ENCODE measurements at places on chromosomes 11 and 22.

DNA sequence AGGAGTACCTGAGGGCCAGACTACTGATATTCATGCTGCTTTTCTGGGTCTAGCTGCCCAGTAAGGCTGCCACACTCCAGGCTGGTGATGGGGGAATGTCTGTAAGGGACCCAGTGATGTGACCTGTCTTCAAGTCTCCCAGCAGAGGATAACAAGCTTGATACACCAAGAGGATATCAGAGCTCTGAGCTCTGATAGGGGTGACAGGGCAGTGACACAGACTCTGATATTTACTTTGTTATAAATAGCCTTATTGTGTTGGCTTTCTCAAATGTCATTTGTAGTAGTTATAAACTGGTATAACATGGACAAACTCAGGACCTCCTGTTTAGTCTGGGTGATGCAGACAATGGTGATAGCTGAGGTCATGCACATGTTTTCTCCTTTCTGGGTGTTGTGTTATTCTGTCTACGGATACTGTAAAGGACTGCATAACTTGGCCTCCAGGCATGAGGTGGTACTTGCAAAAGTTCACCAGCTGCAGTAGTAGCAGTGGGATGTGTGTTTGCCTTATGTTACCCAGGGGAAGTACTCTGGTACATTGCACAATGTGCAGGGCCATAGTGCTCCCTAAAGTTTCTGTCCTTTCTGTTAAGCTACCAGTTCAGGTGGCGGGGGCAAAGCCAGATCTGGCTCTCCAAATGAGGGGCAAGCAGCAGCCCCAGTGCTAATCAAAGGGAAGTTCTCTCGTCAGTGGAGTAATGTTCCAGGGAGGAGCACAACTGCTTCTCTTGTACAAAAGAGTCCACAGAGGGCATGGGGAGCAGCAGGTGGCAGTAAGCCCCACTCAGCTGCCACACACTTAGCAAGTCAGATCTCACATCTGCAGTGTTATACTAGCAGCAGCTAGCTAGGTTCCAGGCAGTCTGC is 812.2 kb downstream of the JRKL start:
- DNase-seq = no peak

DNA sequence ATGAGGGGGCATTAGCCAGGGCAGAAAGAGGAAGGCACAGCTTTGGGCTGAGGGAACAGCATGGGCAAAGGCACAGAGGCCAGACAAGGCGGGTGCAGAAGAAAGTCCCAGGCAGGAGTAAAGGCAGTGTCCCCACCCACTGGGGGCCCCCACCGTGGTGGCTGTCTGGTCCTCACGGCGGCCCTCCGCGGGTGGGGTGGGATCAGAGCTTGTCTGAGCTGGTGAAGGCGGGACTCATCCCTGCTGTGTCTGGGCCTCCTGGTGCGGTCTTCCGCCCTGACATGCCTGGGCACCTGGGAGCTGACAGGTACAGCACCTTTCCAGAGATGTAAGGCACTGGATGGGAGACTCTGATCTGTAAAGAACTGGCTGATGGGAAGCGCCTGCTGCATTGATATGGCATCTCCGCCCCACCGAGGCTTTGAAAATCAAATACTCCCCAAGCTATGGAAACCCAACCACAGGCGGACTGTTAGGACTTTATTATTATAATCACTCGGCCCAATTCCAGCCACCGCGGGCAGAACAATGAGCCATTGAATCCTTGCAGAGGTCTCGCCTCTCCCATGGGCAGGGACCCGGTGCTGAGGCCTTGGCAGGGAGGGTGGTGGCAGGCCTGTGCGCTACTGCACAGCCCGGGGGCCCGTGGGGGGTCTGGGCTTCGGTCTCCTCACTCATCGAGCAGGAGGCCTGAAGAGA is 14.2 kb upstream of the GNB1L start:
- DNase-seq = no peak

GRCh38 chr22:48188231-48188721 is 1425.8 kb downstream of the TBC1D22A start:
- DNase-seq = no peak

- no peak for DNase-seq
Observed at GRCh38 chr11:77705876-77706579, 68.4 kb upstream of the CLNS1A start.

DNA sequence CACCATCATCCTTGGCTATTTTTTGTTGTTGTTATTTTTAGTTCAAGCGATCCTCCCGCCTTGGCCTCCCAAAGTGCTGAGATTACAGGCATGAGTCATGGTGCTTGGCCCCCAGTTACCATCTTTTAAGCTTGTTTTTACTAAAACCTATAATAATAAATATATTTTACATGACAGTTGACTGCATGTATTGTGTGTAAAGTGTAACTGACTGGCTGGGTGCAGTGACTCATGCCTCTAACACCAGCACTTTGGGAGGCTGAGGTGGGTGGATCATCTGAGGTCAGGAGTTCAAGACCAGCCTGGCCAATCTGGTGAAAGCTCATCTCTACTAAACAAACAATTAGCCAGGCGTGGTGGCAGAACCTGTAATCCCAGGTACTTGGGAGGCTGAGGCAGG is 386.2 kb downstream of the TENM4 start:
- DNase-seq = no peak

DNA sequence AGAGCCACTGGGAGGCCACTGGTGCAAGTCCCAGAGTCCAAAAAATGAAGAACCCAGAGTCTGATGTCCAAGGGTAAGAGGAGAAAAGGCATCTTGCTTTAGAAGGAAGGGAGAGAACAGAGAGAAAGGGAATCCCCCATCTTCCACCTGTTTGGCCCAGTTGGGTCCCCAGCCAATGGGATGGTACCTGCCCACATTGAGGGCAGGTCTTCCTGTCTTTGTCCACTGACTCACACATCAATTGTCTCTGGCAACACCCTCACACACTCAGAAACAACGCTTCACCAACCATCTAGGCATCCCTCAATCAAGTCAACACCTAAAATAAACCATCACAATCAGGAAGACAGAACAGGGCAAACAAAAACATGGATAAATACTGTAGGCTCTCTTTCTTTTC is 6.3 kb downstream of the COMMD9 start:
- no peak for DNase-seq

- DNase-seq = no peak
Observed at GRCh38 chr11:46369458-46370152, 11.9 kb upstream of the MDK start.

DNA sequence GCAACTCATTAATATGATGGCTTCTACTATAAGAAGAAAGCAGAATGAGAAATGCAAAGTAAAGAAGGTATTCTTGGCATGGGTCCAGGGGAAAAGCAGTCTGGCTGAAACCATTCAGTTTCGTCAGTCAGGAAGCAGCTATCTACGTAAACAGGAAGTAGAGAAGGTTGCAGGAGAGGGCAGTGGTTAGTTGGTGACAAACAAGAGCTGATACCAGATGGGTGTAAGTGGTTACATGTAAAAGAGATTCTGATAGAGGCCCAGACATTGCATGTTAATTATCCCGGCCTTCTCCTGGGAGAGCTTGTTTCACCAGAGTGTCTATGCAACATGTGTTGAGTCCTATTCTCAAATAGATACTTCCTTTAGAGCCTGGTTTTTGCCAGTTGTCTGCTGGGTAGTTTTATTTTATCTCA is 58.4 kb upstream of the PSMA1 start:
- no peak for DNase-seq

DNA sequence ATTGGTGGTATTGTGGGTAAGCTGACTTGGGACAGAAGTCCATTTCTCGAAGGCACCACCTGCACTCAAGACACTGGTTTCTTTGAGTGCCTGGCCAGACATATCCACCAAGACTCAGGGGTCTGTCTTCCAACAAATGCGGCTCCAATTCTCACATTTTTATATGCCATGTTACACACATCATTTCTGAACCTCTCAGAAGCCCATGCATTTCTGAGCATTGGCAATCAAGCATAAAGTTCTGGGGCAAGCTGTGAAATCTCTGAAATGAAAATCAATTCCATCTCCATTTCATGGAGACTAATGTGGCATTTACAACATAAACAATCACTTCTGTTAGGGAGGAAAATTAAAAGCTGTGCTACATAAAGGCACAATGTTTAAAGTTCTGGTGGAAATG is 243.7 kb downstream of the KIRREL3 start:
- no peak for DNase-seq

DNA sequence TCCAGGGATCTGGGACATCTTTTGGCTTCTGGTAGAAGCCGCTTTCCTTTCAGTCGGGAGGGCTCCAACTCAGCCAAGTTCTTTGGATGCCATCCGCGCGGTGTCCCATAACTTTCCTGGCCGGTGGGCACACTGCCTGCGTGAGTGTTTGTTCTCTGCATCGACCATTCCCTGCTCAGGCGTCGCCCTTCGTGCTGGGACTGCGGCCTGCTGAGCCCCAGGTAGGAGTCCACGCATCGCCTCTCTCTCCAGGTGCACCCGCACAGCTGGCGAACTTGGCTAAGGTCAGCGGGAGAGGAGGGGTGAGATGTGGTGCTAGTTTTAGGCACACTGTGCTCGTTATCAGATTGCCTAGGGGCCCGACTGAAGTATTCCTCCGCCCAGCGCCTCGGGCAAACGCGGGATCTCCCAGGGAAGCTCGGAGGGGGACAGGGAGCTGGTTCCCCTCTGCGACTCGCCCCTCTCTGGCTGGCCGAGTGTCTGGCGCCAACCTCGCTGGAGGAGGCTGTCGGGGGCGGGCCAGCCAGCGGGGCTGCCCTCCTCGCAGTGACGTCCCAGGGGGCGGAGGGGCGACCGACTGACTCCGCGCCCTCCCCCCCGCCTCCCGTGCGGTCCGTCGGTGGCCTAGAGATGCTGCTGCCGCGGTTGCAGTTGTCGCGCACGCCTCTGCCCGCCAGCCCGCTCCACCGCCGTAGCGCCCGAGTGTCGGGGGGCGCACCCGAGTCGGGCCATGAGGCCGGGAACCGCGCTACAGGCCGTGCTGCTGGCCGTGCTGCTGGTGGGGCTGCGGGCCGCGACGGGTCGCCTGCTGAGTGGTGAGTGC is at the start of gene LAYN:
Gene LAYN (plus strand): TSS at position 607 of the 823 bp plus-strand sequence. CDS start 124 bp downstream, at position 731.
- DNase-seq = no peak

DNA sequence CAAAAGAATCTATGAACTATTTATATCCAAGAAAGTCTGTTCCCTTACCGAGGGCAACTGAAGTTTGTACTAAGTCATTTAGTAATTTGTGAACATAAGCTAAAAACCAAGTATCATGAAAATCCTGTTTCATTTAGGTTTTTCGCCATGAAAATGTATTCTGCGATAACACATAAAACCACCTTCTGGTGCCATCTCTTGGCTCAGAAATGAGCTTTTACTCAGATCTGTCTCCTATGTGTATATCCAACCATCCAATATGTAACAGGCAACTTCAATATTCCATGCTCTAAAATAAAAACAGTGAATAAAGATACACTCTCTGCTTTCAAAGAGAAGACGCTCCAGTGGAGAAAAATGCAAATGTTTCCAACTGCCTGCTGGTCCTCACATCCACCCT is 118.1 kb upstream of the BID start:
- no peak for DNase-seq

GRCh38 chr22:31876156-31876920 is 68.0 kb upstream of the YWHAH start:
- DNase-seq = no peak

GRCh38 chr11:10460611-10461275 is 5.7 kb downstream of the AMPD3 start:
- no peak for DNase-seq

- DNase-seq = no peak
Observed at GRCh38 chr11:118033443-118033842, 43.4 kb upstream of the TMPRSS4 start.

- no peak for DNase-seq
Observed at GRCh38 chr11:104772806-104773241, 125.4 kb downstream of the CASP12 start.

DNA sequence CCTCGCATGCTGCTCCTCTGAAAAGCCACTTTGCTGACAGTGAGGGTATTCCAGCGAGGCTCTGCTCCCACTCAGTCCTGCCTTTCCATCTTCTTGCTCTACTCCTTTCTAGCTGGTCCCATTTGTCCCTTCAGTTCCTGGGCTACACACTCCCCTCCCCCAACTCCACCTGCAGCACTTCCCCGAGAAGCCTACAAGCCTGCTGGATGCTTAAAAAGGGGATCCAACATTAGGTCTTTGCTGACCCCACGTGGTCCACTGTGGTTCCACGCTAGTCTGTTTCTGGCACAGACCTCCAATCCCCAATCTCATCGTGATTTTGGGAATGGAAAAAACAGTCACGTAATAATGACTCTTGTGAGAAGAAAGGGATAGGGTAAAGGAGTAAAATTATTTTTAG is 121.6 kb upstream of the SNX19 start:
- no peak for DNase-seq

DNA sequence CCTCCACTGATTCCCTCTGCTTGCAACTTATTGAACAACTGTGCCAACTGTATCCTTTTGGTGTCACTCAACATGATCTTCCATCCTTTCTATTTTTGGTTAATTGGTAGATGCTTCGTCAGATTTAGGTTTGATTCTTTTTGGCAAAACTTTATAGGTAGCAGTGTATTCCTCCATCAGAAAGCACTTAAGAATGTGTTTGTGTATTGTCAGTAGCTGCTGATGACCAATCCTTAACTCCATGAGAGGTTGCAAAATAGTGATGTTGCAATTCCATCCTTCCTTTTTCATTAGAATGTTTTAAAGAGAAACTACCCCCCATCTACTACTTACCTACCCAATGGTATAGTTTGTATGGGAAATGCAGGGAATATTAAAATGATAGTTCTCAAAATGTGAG is 22.1 kb downstream of the FAM76B start:
- DNase-seq = no peak

- no peak for DNase-seq
Observed at GRCh38 chr11:7573558-7574296, 59.9 kb downstream of the PPFIBP2 start.

DNA sequence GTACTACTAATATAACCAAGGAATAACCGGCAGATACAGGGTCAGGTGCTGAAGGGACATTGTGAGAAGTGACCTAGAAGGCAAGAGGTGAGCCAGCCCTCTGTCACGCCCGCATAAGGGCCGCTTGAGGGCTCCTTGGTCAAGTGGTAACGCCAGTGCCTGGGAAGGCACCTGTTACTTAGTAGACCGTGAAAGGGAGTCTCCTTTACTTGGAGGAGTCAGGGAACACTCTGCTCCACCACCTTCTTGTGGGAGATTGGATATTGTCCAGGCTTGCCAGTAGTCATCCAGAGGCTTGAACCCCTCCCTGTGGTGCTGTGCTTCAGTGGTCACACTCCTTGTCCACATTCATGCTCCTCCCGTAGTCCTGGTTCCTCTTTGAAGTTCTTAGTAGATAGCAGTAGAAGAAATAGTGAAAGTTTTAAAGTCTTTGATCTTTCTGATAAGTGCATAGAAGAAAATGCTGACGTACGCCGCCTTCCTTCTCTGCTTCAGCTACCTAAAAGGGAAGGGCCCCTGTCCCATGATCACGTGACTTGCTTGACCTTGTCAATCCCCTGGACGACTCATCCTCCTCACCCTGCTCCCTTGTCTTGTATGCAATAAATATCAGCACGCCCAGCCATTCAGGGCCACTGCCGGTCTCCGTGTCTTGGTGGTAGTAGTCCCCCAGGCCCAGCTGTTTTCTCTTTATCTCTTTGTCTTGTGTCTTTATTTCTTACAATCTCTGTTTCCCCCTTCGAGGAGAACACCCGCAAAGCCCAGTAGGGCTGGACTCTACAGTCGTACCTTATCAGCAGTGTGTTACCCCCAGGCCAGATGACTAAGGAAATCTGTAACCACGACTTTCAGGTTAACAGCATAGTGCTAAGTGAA is 6.1 kb downstream of the NUP50 start:
- no peak for DNase-seq

GRCh38 chr11:33716243-33716642 is 15.6 kb upstream of the C11orf91 start:
- DNase-seq = no peak

GRCh38 chr11:50170115-50170514 is 137.4 kb downstream of the OR4C45 start:
- DNase-seq = no peak

GRCh38 chr11:64823568-64824119 is 13.3 kb upstream of the MEN1 start:
- DNase-seq = no peak
